Motor neuron (in vitro differentiated cells): ENCODE measurements at places on chromosomes 5 and 9. TPM values are rescaled to one million over a fixed set of nuclear protein-coding genes. Genes with fewer than 3 reads are reported as not detected.

CBY3 gene
- total RNA-seq, result 1.9 and 2.7 TPM in 2 replicates

C5orf22 gene
- total RNA-seq, result 30.4 and 38.3 TPM in 2 replicates

CFAP90 gene
- 1.0 and 1.1 TPM in 2 replicates for total RNA-seq

DNAJB5 gene
- total RNA-seq, result 4.8 and 5.0 TPM in 2 replicates

SLC25A48 gene
- total RNA-seq, result 1.5 and 2.2 TPM in 2 replicates

CDC20B gene
- total RNA-seq, result 1.00 and 2.2 TPM in 2 replicates

OR13C9 gene
- 0.33 TPM in 1 of 2 replicates, not detected in the other for total RNA-seq

FOXI1 gene
- 0.27 and 1.1 TPM in 2 replicates for total RNA-seq

LMX1B gene
- total RNA-seq, result 3.2 and 4.2 TPM in 2 replicates

SMC2 gene
- total RNA-seq, result 24.0 and 25.3 TPM in 2 replicates

MCC gene
- 28.3 and 31.3 TPM in 2 replicates for total RNA-seq

ZDHHC11B gene
- total RNA-seq, result 6.4 and 7.9 TPM in 2 replicates

RGS14 gene
- total RNA-seq, result 2.3 and 8.0 TPM in 2 replicates

ETF1 gene
- total RNA-seq, result 74.8 and 76.6 TPM in 2 replicates

GRCh38 chr9:128835246-128836210 lies 5.9 kb upstream of the SPOUT1 start:
- ATAC-seq, result no peak

- ATAC-seq, result no peak
Measured at GRCh38 chr5:116699332-116699731, 124.7 kb upstream of the SEMA6A start.

GRCh38 chr5:78795757-78796156 lies 147.2 kb upstream of the LHFPL2 start:
- no peak for ATAC-seq

DNA sequence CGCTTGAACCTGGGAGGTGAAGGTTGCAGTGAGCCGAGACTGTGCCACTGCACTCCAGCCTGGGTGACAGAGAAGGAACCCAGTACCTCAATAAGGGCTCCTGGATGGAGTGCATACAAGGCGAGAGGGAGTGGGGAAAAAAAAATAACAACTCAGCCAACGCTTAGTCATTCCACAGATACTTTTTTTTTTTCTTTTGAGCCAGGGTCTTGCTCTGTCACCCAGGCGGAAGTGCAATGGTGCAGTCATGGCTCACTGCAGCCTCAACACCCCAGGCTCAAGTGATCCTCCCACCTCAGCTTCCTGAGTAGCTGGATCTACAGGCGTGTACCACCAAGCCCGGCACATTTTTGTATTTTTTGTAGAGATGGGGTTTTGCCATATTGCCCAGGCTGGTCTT lies 59.5 kb upstream of the GGTA1 start:
- peak; percentile 60 for ATAC-seq

DNA sequence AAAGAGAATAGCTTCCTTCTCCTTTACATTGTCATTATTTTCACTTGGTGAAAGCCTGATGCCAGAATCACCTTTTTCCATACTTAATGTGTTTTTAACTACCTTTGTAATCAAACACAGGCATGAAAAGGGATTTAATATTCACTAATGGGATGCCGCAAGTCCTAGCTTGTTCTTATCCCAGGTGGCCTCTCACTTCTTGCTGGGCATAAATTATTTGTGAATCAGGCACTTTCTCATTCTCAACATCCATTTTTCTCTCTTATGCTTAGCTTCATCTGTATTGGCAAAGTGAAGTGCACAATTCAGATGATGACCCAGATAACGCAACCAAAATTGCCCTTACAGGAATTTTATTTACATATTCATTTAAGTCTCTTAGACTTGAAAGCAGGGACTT lies 10.9 kb downstream of the ACTL7B start:
- ATAC-seq, result no peak

DNA sequence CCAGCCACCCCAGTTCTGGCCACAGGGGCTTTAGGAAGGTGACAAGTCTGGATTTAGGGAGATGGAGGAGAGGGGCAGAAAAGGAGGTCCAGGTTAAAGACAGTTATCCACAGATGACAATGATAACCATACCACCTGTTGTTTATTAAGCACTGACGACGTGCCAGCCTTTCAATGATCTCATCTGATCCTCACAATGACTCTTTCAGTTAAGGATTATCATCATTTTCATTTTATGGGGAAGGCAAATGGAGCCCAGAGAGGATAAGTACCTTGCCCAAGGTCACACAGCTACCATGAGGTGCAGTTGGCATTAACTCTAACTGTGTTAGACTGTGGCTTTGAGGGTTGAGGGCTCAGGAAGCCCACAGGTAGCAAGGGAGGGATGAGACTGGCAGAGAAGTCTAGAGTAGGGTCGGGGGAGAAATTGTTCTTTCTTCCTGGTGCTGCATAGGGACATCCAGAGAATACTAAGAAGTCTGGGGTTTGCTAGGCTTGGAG lies 21.5 kb upstream of the JADE2 start:
- ATAC-seq, result no peak

DNA sequence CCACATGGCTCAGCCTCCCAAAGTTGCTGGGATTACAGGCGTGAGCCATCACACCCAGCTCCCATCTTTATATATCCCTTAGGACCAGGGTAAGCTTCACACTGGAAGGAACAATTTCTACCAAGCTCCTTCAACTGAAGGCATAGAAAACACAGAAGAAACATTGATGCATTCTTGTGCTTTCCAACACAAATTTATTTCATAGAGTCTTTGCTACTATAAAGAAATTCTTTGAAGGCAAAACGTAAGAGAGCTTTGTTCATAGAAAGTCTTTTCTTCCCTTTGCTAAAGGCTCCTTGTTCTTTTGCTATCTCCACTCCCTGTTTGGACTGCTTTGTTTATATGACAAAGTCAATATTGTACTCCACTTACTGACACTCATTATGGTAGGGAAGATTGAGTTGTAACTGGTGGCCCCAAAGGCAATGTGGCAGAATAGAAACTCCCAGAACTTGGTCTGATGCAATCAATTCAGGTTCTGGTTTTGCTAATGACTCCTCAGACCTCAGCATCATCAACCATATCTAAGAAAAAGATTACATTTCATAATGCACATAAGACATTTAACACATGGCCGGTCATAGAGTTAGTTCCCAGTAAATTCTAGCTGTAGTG lies 97.4 kb upstream of the CLINT1 start:
- ATAC-seq, result no peak

GRCh38 chr9:127944586-127945218 lies 7.0 kb upstream of the DPM2 start:
- ATAC-seq, result no peak

DNA sequence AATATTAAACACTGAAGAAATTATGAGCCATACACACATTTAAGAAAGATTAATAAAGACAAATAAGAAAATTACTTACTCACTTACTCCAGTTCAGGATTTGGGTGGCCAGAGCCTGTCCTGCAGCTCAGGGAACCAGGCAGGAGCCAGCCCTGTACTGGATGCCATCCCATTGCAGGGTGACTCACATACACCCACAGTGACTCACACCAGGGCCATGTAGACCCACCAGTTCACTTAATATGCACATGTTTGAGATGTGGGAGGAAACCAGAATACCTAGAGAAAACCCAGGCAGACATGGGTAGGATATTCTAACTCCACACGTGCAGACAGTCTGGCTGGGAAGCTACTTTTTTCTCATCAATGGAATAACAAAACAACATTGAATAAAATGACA lies 49.6 kb upstream of the ADRB2 start:
- peak; percentile 92 for ATAC-seq

- ATAC-seq, result peak; percentile 68
Measured at GRCh38 chr5:172886974-172887501, 53.0 kb downstream of the ERGIC1 start.

DNA sequence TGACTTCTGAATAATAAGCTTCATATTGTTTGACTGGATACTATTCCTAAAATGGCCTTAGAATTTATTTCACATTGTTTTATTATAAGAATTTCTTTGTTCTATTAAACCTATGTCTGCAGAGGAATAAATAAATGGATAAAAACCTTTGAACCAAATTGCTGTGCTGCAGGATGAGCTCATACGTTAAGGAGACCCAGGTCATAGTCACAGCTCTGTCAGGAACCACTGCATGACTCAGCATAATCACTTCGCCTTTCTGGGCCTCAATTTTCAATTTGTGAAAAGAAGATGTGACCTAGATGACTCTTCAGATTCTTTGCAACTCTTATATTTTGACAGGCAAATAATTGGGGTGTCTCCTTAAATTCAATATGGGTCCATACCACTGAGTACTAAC lies 36.7 kb upstream of the HMHB1 start:
- ATAC-seq, result peak; percentile 31

GRCh38 chr5:139711067-139711905 lies 63.1 kb downstream of the CXXC5 start:
- peak; percentile 4 for ATAC-seq

- ATAC-seq, result no peak
Measured at GRCh38 chr5:103834216-103834615, 271.6 kb upstream of the NUDT12 start.

DNA sequence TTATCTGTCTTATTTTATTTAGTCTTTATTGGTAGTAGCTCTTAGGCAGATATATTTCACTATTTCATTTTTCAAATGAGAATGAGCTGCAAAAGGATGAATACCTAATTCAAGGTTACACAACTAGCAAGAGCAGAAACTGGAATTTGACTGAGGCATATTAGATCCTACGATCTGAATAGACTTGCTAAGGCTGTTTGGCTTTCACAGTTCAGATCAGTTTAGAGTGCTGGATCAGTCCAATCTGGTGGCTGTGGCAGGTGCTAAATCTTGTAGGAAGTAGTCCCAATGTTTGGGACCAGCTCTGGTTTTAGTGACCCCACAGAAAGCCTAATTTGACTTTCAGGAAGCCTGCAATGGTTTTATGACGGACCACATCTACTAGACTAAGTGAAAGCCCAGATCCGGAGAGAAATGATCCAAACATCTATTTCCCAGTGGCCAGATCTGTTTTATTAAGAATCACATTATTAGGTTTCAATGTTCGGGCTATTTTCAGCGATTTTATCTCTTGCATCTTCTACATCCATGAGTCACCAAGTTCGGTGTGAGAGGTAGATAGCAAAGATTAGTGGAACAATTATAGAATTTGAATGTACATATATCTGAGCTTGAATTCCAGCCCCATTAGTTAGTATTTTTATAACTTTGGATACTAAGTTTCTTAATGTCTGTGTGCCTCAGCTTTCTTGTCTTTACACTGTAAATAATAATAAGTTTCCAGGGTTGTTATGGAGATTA lies 359.5 kb downstream of the ADGRV1 start:
- no peak for ATAC-seq

- ATAC-seq, result no peak
Measured at GRCh38 chr9:134557331-134557730, 84.3 kb upstream of the COL5A1 start.

- ATAC-seq, result peak; percentile 88
Measured at GRCh38 chr5:77076961-77077828, 9.9 kb downstream of the ZBED3 start.

DNA sequence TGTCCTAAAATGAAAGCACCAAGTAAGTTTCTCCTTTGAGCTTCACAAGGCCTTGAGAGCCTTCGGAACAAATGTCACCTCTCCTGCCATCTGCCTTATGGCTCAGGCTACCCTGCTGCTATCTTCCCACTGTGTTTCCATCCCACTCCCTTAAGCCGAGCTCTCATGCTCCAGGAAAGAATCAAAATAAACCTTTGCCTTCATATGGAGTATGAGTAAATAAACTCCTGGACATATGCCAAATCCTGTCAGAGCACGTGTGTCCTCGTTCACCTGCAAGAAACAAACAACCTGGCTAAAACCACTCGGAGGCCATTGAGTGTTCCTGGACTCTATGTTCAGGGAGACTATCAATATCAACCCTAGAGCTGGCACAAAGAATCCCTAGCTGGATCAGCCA lies 122.3 kb upstream of the CCDC112 start:
- no peak for ATAC-seq

GRCh38 chr9:87673446-87674120 lies 52.3 kb upstream of the CTSL start:
- ATAC-seq, result no peak

DNA sequence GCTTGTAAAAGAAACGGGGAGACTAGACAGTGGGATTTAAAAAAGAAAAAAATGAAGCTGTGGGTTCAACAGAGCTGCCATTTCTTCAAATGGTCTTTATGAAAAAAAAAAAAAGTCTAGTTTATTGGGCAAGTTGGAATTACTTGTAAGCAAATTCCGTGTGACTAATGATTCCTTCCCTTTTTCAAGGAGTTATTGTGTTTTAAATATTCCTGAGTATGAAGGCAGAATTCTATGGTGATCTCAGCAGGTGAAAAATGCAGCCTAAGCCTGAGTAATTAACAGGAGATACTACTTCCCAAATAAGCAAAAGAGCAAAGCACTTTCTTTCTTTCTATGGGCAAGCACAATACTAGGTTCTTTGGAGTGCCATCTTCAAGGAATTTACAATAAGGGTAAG lies 481.9 kb downstream of the ZNF608 start:
- no peak for ATAC-seq
